ENCODE measurements at places on chromosomes 5 and 9.

DNA sequence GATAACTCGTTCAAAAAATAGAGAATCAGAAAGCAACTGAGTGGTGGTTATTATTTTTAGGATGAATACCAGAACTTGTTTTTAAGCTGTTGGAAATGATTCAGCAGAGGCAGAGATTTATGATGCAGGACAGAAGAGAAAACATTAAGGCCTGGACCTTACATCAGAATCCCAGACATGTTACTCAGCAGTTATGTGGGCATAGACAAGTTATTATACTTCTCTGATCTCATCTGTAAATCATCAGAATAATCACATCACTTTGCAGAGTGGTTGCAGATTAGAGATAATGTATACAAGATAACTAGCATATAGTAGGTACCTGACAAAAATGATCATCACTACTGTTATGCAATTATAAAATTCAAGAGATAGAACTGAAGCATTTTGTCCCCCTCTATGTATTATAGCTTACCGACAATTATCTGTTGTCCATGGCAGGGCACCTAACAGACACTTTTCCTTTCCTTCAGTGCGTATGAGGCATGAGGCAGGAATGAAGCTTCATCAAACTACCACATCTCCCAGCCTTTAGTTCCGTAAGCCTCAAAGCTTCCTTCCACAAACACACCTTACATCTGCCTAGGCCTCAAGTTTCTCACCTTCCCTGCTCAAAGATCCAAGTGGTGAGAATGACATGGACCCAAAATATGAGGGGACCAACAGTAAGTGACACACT lies 165.9 kb downstream of the DENND1A start:
- peak; percentile 90 for DNase-seq

GRCh38 chr5:81522571-81522970 lies 128.6 kb upstream of the ACOT12 start:
- no peak for DNase-seq

DNA sequence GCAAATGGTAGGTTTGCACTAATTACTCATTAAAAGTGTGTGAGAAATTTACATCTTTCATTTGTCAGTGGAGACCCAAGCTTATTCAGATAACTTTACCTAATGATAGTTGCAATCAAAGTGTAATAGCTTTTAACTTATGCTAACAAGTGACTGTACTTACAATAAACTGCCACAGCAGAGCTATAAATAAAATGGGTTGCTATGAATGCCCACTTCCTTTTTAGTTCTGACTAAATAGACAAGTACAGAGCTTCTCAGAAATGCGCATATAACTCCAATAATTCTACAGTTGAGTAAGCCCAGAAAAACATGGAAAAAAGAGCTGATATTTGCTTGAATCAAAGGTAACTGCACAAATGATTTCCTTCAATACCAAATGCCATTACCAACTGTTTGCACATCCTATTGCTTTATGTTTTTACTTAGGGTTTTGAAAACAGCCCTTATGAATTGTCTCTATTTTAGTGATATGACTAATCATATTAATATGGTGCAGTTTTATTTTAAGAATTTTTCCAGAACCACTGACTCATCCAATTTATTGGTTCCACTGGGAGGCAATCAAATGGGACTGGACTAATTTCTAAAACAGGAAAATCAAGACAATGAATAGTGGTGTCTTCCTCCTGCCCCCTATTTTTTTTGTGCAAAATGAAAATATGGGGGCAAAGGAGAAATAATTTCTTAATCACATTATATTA lies 84.1 kb downstream of the PPP2R2B start:
- DNase-seq = no peak

- DNase-seq = no peak
Observed at GRCh38 chr9:5357431-5358105, 17.9 kb upstream of the RLN1 start.

DNA sequence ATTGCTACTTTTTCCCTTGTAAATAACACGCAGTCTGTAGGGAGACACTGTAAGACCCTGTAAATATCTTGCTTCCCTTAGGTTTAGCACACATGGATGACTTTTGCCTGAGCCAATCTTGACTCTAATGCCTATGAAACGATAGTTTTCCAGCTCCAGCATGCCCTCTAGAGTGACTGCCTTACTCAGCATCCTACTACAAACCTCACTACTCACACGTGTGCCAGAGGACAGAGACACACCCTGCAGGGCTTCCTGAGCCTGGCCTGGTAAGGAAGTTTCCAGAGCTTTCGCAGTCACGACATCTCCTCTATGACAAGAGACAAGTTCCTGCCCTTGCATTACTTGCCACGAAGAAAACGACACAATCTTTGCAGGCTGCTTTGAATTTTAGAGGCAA lies 138.1 kb downstream of the ATPSCKMT start:
- DNase-seq = peak; percentile 58
